ENCODE measurements at places on chromosomes 6 and 20.

DNA sequence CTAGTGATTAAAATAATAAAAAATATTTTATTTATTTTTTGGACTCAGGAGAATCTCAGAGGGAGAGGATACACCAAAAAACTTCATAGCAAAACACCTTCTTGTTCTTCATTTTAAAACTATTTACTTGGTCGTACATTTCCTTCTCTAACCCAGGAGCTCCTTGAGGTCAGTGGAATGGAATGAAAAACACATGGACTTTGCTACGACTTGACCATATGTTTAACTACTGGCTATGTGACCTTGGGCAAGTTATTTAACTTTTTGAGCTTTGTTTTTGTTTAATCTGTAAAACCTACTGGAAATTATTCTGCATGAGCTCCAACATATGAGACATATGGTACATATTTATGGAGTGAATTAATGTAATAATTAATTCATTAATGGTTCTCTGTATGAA is 1005.5 kb upstream of the CITED2 start:
- no peak for DNase-seq

DNA sequence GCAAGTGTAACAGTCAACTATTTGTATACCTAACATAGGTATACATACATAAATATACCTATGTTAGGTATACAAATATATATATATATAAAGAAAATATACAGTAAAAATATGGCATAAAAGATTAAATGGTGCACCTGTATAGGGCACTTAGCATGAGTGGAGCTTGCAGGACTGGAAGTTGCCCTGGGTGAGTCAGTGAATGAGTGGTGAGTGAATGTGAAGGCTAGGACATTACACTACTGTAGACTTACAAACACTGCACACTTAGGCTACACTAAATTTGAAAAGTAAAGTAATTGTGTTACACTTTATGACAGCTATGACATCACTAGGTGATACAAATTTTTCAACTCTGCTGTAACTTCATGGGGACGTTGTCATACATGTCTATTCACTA is 65.6 kb downstream of the CDC5L start:
- no peak for DNase-seq

DNA sequence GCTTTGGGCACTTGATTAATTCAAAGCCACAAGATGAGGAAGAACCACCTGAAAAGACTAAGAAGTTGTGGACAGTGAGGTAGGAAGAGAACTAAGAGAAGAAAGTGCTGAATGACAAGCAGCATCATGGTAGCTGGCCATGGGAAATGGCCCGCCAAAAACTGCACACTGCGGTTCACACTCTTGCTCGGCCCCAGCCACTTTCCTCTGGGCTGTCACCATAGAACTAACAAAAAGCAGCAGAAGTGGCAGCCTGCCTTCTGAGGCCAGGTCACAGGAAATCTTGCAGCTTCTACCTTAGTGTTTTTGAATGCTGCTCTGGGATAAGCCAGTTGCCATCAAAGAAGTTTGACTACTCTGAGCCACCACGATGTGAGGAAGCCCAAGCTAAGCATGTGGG is 34.8 kb upstream of the ZNFX1 start:
- DNase-seq = no peak

GRCh38 chr6:149925253-149925973 is 2.5 kb upstream of the RAET1G start:
- DNase-seq = no peak

GRCh38 chr6:90044833-90045381 is 150.6 kb downstream of the GJA10 start:
- DNase-seq = no peak

DNA sequence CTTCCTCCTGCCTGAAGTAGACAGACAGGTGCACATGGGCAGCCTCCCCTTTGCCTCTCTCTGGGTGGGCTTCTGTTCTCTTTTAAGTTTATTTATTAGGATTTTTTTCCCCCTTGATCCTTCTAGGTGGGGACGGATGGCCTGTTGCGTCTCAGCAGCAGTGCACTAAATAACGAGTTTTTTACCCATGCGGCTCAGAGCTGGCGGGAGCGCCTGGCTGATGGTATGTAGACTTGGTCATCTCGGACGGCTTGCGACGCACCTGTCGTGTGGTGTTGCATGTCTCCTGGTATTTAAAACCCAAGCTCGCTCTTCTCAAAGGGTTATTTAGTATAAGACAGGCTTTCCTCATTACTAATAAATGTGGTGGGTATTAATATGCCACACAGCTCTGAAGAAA is 73.3 kb downstream of the ASXL1 start:
- DNase-seq = no peak

- DNase-seq = no peak
Observed at GRCh38 chr20:45822857-45823256, 4.3 kb downstream of the TNNC2 start.

GRCh38 chr20:51497542-51498467 is 44.7 kb downstream of the NFATC2 start:
- DNase-seq = peak; percentile 56

- DNase-seq = no peak
Observed at GRCh38 chr20:17014217-17014616, 212.6 kb upstream of the PCSK2 start.

DNA sequence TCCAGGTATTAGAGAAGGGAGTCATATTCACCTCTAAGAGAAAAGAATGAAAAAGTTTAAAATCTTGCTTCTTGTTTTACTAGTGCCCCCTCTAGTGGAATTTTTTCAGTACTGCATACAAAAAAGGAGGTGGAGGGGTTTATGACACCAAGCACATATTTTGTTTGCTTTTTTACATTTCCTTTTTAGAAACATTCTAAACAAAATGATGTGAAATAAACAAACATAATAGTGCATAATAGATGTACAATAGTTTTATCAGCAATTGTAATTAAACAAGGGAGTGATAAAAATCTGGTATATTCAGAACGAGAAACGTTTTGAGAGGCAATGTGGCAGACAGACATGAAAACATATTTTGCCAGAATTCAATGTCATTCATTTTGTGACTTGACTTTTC is 111.0 kb upstream of the TFAP2D start:
- peak; percentile 24 for DNase-seq

GRCh38 chr6:150698391-150698790 is 98.7 kb downstream of the PLEKHG1 start:
- DNase-seq = no peak

GRCh38 chr20:24658920-24659660 is 189.7 kb downstream of the SYNDIG1 start:
- DNase-seq = no peak

DNA sequence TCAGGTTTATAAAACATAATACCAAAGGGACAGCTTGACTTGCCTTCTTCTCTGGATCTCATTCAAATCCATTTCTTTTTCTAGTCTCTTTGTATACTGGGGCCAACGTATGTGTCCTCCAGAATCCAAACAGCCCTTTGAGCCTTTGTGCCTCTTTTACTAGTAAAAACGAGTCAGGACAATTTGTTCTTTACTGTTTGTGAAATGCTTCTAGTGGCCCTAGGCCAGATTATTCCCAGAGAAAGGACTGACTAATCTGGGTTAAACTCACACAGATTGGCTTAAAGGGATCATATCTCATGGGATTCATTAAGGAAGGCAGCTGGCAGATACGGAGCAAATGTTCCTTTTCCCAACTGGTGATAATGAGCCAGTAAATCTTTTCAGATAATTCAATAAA is 32.1 kb upstream of the MANEA start:
- no peak for DNase-seq

GRCh38 chr6:97850458-97851212 is 567.6 kb upstream of the MMS22L start:
- no peak for DNase-seq

- DNase-seq = peak; percentile 52
Observed at GRCh38 chr20:59151820-59152219, 11.8 kb upstream of the ZNF831 start.

DNA sequence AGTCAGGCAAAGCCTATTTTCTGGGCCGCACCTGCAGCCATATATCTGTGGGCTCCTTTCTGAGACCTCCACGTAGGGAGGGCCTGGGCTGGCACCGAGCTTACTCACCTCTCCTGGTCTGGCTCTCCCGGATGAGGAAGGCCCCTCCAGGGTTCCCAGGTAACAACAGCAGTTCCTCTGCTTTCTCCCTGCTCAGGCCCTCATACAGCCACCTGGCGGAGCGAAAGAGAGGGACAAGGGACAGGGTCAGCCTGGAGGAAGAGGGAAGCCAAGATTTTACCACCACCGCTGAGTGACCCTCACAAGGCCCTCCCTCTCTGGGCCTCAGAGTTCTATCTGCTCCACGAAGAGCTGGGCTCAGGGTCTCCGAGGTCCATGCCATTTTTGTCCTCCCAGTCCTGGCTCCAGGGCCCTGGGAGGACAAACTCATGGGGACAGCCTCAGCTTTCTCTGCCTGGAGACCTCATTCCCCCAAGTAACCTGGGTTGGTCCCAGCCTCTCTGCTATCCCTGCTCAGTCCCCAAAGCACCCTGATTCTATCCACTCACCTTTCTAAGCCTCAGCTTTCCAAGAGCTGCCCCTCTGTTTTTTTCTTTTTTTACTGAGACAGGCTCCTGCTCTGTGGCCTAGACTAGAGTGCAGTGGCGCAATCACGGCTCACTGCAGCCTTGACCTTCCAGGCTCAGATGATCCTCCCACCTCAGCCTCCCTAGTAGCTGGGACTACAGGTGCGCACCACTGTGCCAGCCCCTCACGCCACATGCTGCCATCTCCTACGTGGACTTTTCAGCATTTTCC is 13.3 kb downstream of the SLA2 start:
- DNase-seq = no peak

GRCh38 chr6:42782689-42783176 is 881 bp downstream of the BICRAL start:
- DNase-seq = peak; percentile 87

- no peak for DNase-seq
Observed at GRCh38 chr6:147063469-147064031, 140.7 kb upstream of the STXBP5 start.

DNA sequence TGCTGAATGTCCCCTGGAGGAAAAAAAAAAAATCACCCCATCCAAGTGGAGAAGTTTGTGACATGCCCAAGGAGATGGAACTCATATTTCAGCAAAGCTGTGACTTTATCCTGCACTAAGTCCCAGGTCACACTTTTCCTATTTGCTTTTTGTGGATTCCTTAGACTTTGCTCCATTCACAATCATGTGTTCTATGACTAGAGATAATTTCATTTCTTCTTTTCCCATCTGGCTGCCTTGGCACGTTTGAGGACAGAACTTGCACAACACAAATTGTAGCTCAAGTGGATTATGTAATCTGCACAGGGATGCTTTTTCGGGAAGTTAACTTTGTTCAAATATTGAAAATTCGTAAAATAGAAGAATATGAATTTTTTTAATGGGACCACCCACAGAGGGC is 100.7 kb upstream of the PTPN1 start:
- DNase-seq = no peak

DNA sequence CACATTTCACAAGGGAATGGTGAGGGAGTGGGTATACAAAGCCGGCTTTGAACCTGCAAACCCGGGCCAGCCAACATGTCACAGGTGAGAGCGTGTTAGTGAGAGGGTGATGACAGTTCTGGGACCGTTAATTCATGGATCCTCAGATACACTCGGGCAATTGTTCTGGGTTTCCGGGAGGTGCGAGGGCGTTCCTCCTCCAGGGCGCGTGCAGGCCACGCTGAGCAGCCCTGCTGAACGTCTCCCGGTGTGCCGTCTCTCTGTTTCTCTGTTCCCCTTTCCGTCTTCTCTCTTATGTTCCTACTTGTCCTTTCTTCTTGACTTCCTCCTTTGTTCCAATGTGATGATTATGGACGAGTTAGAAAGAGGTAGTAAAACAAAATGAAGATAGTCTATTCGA is 130.0 kb upstream of the GMDS start:
- no peak for DNase-seq

DNA sequence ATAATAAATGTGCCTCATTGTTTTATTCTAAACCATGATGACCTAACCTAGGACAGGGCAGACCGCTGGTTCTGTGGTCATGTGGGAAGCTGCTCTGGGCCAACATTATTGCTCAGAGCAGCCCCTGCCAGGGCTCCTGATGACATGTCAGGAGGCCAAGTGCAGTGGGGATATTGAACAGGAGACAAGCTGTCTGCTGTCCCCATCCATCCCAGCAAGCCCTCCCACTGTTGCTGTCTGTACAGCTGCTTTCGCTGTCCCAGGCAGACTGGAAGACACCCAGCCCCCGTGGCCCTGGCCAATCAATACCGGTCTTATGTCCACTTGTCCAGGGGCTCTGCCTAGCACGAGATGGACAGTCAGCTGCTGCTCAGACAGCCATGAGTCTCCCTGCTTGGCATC is 43.2 kb upstream of the FNDC1 start:
- no peak for DNase-seq

- no peak for DNase-seq
Observed at GRCh38 chr6:157631838-157632614, 191.0 kb upstream of the SNX9 start.

DNA sequence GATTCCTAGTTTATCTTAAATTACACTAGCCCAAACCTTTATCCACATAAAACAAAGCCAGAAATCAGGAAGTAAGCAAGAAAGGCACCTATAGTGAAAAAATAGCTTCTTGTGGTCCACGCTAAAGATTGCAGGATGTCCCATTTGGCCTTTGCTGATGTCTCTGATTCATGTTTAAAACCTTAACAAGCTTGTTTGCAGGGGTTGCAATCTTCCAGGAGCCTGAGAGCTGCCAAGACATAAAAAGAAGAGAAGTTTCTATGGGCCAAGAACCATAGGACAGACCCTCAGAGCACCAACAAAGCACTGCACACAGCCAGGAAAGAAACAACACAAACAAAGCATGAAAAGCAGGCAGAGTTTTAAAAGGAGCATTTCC is 49.4 kb downstream of the ADAT2 start:
- no peak for DNase-seq

DNA sequence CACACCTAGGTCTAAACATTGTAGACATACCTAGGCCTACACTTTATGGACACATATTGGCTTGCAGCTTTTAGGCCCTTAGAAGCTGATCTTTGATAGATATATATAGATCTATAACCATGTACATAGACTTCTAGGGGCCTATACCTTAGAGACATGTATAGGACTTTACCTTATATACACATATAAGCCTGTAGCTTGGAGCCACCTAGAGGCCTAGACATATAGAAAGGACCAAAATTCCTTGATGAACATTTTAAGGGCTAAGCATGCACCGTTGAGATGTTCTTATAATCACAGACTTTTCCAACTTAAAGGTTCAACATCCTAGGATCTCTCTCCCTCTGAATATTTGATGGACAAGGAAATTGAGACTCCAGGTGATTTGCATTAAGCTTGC is 371.7 kb upstream of the SASH1 start:
- no peak for DNase-seq

- no peak for DNase-seq
Observed at GRCh38 chr20:8471465-8471864, 339.4 kb downstream of the PLCB1 start.

GRCh38 chr20:9218531-9218961 is 149.7 kb downstream of the PLCB4 start:
- DNase-seq = no peak

- peak; percentile 43 for DNase-seq
Observed at GRCh38 chr20:45911486-45912343, at the start of gene PLTP. Gene PLTP, minus strand, starts transcription at chr20:45912155. Its CDS starts 703 bp downstream, at chr20:45911452.

Data from CD4-positive, alpha-beta T cell treated with Interleukin-12 subunit alpha and Interleukin-12 subunit beta, for 1 hour (primary cell).